ENCODE measurements at places on chromosomes 7 and 10. TPM values are rescaled to one million over a fixed set of nuclear protein-coding genes. Genes with fewer than 3 reads are reported as not detected.
A peak's percentile ranks its signal among the peaks of the same experiment; 100 is the strongest.

GRCh38 chr7:142194201-142194600, 63.7 kb downstream of the PRSS58 start:
- no peak overlapping the region for H3K27ac ChIP-seq
- no peak overlapping the region for H3K4me3 ChIP-seq
- peaks cover 31% of the 10 kb centered on the region for H3K27me3 ChIP-seq
- no peak for DNase-seq
- no peaks in the 10 kb centered on the region for H3K36me3 ChIP-seq
- no peaks in the 10 kb centered on the region for H3K4me1 ChIP-seq

INTS1 gene
- total RNA-seq, result 86.7 TPM

DNA sequence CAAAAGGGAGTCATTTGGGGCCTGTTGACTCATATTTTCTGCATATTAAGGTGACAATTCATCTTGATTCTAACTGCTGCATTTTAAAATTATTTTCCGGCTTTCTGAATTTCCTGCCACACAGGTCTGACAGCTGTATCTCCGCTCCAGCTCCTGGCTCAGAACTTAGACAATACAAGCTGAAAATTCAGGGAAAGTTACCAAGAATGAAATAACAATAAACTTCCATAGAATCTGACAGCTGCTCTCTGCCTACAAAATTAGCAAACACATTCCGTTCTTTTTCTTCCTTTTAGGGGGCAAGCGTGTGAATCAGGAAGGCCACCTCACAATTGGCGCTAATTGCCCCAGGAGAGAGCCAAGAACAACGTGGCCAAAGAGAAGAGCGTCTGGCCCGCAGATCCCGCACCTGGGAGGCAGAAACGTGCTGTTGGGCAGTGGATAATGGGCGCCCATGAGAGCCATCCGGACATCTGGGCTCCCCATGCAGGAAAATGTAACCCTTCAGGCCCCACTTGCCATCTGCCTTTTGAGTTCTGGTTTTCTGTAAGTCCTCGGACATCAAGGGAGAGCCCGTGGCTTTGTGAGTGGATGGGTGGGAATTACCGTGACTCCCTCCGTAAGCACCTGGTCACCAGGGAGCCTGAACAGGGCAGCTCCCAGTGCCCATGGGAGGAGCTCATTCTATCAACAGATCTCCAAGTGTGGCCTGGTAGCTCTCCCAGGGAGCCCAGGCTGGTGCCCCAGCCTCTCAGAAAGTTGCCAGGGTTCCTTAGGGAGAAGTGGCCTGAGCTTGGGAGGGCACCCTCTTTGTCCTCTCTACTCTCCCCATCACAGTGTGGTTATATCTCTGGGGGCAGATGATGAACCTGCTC, 5.0 kb downstream of the CLRN3 start:
- peaks cover 8% of the 10 kb centered on the region for H3K27me3 ChIP-seq
- no peaks in the 10 kb centered on the region for H3K4me1 ChIP-seq
- no peak overlapping the region for H3K27ac ChIP-seq
- DNase-seq, result no peak

EGFR gene
- not detected for total RNA-seq

GRCh38 chr10:16944402-16944801, 127.2 kb upstream of the RSU1 start:
- no peaks in the 10 kb centered on the region for H3K36me3 ChIP-seq
- no peak overlapping the region for H3K4me3 ChIP-seq
- H3K27me3 ChIP-seq, result peaks cover 28% of the 10 kb centered on the region
- H3K4me1 ChIP-seq, result peaks cover 3% of the 10 kb centered on the region

CFAP46 gene
- total RNA-seq, result not detected

GRCh38 chr10:43970018-43970698, 321.5 kb upstream of the ZNF32 start:
- H3K27ac ChIP-seq, result no peak overlapping the region
- H3K4me1 ChIP-seq, result peaks cover 3% of the 10 kb centered on the region
- H3K27me3 ChIP-seq, result peaks cover 25% of the 10 kb centered on the region
- no peak overlapping the region for H3K4me3 ChIP-seq
- no peaks in the 10 kb centered on the region for H3K36me3 ChIP-seq

GRCh38 chr10:74778436-74779094, 47.8 kb upstream of the KAT6B start:
- no peaks in the 10 kb centered on the region for H3K27me3 ChIP-seq
- H3K36me3 ChIP-seq, result no peaks in the 10 kb centered on the region
- H3K4me3 ChIP-seq, result no peak overlapping the region
- no peak for DNase-seq

- no peaks in the 10 kb centered on the region for H3K27me3 ChIP-seq
- H3K4me1 ChIP-seq, result peaks cover 31% of the 10 kb centered on the region
- peaks cover 20% of the 10 kb centered on the region for H3K36me3 ChIP-seq
- peak overlapping the region; percentile 88 for H3K27ac ChIP-seq
These were observed 660 bp downstream of the SUV39H2 start for GRCh38 chr10:14879124-14879927.

DNA sequence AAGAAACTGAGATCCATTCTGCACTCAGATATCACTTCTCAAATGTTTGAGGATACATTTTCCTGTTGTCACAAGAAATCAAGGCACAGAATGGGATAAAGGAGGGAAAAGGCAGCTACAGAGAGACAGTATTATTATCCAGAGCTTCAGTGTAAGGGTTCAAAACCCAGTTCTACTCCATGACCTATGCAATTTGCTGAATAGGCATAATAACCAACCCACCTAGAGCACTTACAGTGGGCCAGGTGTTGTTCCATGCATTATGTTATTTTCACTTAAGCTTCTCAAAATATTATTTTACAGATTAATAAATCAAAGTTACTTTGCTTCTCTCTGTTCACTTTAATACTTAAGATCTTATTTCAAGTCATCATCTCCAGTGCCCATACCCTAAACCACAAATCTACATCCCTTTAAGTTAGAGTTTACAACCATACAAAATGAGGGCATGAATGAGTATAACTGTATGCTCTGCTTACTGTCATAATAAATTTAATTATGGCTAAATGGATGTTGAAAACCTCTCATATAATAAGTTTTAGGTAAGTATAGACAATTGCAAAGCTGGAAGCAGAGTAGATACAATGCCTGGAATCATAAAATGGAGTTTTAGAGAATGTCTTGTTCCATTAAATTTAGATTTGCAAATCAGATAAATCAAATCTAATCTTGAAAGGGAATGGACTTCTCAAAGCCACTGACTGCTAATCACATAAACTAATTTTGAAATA, 28.1 kb upstream of the PCLO start:
- H3K4me1 ChIP-seq, result no peaks in the 10 kb centered on the region
- no peak for DNase-seq
- H3K27ac ChIP-seq, result no peak overlapping the region
- H3K27me3 ChIP-seq, result no peaks in the 10 kb centered on the region
- H3K36me3 ChIP-seq, result no peaks in the 10 kb centered on the region
- H3K4me3 ChIP-seq, result no peak overlapping the region

DNTT gene
- not detected for total RNA-seq

SP4 gene
- 19.2 TPM for total RNA-seq

HMX3 gene
- total RNA-seq, result not detected

GRCh38 chr10:11712744-11713143, 29.4 kb upstream of the ECHDC3 start:
- H3K4me3 ChIP-seq, result no peak overlapping the region
- H3K27me3 ChIP-seq, result peaks cover 73% of the 10 kb centered on the region
- no peak overlapping the region for H3K27ac ChIP-seq
